CD4-positive, alpha-beta T cell treated with Interleukin-15 for 1 hour (primary cell): ENCODE measurements at places on chromosomes 13 and 19.

GRCh38 chr19:18772620-18773587 lies 18.2 kb downstream of the COMP start:
- no peak for DNase-seq

DNA sequence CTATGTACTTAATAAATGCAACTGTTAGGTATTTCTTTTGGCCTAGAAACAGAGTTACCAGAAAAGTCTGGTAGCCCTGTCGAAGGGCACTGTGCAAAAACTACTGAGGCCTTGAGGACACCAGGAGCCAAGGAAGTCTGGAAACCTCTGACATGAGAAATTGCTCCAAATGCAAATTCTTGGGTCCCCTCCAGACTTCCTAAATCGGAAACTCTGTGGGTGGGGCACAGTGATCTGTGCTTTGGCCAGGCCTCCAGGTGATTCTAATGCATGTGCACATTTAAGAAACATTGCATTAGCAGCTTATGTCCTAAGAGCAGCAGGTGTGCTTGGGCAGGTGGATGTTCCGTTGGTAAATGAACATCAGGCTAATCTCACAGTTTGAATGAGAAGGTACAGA lies 50.0 kb downstream of the STARD13 start:
- DNase-seq = no peak

- DNase-seq = no peak
These were observed 1.7 kb downstream of the COMP start for GRCh38 chr19:18789422-18789869.

DNA sequence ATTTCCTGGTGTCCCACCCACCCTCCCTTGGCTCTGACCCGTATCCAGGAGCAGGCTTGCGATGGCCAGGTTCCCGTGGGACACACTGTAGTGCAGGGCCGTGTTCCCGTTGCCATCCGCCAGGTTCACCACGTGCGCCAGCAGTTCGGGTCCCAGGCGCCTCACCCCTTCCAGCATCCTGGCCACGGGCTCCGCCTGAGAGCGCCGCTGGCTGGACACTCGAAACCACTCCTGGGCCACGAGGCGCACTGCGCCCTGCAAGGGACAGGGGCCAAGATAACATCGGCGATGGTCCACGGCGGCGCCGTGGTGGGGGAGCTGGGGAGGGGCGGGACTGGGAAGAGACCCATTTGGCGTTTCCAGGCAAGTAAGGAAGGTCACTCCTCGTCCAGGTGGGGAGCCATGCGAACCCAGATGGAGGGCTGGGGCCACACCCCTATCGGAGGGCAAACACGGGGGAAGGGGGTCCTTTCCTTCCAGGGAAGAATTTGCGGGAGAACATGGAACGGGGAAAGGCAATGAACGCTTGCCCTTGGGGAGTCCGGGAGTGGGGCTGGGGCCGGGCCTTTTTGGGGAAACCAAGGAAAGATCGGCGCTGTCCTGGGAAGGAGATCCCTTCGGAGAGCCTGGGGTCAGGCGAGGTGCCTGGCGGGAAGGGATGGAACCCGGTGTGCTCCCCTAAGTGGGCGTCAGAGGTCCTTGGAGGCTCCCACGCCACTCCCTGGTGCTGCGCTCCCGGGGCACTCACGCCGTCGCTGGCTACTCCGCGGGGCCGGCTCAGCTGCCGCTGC lies 9.9 kb downstream of the KANK3 start:
- DNase-seq = no peak

- DNase-seq = no peak
These were observed 23.2 kb downstream of the SUGP1 start for GRCh38 chr19:19296953-19297689.

DNA sequence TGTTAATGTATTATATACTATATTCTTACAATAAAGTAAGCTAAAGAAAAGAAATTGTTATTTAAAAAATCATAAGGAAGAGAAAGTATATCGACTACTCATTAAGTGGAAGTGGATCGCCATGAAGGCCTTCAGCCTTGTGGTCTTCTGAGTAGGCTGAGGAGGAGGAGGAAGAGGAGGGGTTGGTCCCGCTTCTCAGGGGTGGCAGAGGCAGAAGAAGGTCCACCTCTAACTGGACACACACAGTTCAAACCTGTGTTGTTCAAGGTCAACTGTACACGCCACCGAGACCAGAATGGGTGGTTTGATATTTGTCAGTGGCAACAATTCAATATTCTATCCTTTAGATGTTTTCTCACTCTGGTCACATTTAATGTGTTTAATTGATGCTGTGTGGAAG lies 67.2 kb downstream of the ALOX5AP start:
- no peak for DNase-seq

GRCh38 chr19:28324275-28325060 lies 888.5 kb downstream of the UQCRFS1 start:
- DNase-seq = no peak

DNA sequence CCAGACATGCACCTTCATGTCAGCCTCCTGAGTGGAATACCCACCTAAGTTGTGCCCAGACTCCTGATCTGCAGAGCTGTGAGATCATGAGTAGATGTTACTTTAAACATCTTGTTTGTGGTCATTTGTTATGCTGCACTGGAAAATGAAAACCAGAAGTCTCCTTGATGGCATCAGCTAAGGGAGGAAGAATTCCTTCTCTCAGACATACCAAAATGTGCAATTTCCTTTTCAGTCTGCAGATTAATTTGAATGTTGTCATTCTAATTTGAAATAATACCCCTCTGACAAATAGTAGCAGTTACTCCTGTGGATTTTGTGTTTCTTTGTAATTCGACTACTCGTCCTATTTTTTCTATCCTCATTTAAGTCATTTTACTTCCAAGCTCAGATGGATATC lies 59.3 kb downstream of the ITGBL1 start:
- DNase-seq = no peak

GRCh38 chr13:81021284-81021840 lies 680.4 kb upstream of the SPRY2 start:
- no peak for DNase-seq

DNA sequence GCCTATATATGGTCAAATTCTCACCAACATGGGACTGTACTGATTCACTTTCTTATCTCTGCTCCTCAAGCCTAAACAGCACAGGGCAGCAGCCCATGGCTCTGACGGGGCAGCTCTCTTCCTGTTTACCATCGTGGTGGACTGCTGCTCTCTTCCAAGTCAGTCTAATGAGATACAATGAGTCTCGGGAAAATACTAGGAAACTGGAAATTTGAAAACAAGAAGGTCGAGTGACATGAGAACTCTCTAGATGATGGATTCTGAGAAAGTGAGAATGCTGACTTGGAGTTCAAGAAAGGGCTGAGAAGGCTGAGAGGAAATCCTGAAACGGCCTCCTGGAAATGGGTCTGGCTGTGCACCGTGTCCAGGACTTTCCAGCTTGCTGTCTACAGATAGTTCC lies 122.8 kb upstream of the ARGLU1 start:
- no peak for DNase-seq
